ENCODE measurements at places on chromosomes 16 and 17. TPM values are rescaled to one million over a fixed set of nuclear protein-coding genes. Genes with fewer than 3 reads are reported as not detected.

DNA sequence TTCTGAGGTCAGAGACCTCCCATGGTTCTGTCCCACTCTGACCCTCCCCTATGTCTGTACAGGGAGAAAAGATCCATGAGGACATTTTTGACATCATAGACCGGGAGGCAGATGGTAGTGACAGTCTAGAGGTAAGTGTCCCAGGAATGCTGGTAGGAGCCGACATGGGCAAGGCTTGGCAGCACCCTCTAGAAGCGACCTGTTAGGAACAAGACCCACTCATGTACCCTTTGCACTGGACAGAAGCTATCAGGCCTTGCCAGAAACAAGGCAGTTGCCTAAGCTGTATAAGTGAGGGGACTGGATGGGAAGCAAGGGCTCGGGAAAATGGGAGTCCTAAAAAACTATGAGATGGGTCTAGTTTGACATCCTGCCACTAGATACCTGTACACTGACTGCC, 2.5 kb downstream of the TUBG1 start:
- DNase-seq, result no peak

DNA sequence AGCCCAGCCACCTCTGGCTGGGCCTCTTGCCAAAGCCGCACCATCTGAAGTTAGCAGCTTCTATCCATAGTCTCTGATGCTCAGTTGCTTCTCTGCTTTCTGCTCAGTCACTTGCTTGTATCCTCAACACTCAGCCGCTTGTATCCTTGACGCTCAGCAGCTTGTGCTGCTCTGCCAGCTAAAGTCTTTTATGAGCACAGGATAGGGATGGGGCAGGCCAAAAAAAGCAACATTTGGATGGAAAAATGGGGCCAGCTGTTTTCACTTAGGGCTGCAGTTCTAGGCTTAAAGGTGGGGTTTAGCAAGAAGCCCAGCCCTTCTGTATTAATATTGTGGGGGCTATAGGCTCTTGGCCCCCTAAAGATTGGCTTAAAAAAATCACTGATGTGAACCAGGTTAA, 739.4 kb downstream of the CDH8 start:
- DNase-seq, result no peak

GRCh38 chr16:51864575-51864974, 682.4 kb downstream of the TOX3 start:
- DNase-seq, result no peak

DNA sequence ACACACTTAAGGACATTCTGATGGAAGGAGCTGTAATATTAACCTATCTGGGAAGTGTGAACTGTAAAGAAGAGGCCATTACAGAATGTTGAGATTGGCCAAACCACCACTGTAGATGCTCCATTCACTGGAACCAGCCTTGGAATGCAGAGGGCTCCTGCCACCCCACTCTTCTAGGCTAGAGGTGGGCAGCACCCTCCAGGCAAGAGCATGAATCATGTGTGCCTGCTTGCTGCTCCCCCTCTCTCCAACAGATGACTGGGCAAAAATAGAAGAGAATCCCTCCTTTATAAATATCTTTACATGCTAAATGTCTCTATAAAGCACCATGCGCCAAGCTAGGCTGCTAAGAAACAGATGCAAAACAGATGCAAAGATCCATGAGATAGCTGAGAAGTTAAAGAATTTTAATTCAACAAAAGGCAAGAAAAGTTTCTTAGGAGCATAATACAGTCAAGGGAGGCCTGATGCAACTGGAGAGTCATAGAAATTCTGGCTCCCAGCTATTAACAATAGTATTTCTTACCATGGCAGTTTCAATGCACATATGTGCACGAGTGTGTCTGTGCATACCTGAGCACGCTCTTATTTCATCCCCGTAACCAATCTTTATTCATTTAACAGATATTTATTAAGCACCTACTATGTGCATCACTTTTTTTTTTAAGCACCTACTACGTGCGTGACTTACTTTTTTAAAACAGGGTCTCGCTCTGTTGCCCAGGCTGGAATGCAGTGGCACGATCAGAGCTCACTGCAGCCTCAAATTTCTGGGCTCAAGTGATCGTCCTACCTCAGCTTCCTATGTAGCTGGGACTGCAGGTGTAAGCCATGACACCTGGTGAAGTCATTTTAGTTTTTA, 53.6 kb downstream of the GRIN2A start:
- DNase-seq, result no peak

Gene LLGL1
- total RNA-seq, result 18.5 TPM

DNA sequence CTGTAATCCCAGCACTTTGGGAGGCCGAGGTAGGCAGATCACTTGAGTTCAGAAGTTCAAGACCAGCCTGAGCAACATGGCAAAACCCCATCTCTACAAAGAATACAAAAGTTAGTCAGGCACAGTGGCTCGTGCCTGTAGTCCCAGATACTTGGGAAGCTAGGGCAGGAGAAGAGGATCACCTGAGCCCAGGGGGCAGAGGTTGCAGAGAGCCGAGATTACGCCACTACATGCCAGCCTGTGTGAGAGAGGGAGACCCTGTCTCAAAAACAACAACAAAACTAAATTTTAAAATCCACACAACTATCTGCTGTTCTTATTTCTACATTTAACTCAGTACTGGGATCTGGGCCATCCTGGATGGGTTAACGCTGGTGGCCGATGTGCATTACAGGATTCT, 41.2 kb upstream of the ARL6IP1 start:
- DNase-seq, result no peak

DNA sequence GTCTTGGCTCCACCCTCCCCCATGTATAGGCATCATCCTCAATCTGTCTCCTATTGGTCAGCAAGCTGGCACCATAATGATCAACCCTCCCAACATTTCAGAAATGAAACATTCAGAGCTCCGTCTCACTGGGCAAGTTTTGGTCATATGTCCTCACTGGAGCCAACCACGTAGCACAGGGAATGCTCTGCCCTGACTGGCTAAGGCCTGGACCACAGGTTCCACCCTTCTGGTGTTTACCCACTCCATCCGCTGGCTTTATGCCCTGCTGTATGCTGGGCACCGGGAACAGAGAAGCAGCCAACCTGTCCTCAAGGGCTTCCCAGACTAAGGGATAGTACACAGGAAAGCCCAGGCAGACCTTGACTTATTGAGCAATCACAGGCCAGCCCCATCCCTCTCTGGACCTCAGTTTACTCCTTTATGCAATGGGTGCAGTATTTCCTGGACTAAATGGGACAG, 20.5 kb downstream of the MYO15A start:
- DNase-seq, result no peak

Gene FAM171A2
- total RNA-seq, result 0.14 TPM

DNA sequence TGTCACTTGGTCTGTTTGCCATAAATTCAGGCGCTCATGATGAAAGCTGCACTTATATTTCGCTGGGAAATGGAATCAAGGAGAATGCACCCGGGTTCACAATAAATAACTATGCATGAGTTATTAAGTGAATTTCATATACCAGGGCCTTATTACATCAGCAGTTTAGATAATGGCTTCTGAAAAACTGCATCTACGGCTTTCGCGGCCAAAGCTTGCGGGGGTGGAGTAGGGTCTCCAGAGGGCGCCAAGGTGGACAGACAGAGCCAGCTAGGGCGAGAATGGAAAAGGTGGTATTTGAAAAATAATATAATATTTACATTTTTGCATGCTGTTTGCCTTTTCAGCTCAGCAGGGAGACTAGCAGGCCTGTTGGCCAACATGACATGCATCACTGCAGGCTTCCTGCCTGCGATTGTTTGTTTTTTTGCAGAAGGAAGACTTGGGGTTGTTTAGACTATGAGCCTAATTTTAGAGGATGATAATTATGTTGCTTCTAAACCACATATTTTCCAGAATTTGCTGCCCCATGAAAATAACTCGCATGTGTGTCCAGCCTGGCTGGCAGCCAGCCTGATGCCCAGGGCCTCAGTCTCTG, 173.8 kb upstream of the IRX3 start:
- no peak for DNase-seq

Gene CACNA1H
- total RNA-seq, result 0.79 TPM

DNA sequence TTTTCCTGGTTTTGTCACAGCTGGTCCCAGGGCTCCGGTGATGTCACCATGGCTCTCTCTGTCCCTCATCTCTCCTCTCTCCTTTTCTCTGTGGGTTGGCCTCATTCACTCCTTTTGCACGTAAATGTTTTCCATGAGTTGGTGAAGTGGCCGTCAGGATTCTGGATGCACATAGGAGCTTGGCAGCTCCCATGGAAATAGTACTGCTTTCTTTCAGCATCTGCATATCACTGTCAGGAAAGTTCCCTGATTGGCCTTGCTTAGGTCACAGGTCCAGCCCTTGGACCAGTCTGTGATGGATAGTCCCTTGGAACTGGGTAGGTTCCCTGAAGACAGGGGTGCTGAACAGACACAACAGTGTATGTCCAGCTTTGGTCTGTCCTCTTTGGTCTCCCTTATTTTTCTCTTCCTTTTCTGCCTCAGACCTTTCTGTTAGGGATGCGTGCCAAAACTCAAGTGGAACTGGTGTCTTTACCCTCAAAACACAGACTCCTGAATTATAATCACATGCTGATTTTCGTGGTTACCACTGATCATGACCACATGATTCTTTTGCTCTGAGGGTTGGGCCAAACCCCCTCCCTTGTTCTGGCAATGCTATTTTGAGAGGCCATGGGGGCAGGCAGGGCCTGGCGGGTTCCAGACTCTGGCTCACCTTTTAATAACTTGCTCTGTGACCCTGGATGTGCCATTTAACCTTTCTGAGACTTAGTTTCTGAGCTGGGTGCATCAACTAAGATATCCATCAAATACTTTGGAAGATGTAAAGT, 99.0 kb downstream of the MSI2 start:
- DNase-seq, result no peak

DNA sequence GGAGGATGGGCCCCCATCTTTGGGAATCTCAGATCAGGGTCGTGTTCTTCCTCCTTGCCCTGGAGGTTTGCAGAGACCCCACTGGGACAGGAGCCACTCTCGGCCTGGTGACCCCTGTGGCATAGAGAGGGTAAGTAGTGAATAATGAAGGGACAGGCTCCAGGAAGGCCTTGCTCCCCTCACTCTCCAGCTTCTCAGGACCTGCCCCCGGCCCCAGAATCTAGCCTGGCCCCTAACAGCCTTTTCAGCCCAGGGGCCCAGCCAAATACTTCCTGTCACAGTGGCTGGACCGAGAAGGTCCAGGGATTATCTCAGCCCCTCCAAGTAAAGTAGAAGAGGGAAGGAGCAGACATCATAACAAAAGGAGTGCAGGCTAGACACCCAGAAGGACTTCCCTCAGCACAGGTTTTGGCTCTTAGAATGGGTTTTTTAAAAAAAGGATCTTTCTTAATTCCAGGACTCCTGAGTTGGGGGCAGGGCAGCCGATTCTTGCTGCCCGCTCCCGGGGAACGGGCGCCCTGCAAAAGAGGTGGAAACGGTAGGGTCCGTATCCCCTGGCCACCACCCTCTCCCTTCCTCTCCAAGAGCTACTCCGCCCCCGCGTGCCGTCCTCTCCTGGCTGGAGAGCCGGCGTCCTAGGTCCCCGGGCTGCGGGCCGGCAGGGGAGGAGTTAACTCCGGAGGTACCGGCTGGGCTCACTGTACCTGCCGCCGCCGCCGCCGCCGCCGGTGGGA, 559 bp upstream of the NXPH3 start:
- no peak for DNase-seq

- no peak for DNase-seq
These were observed 643.7 kb downstream of the MAF start for GRCh38 chr16:78956859-78957258.

GRCh38 chr16:74998481-74999218, at the start of gene ZNRF1:
Gene ZNRF1 (plus strand): TSS chr16:74999024. CDS start chr16:74999672, 648 bp downstream.
- DNase-seq, result peak; percentile 85

GRCh38 chr16:50093607-50094539, 28.1 kb downstream of the HEATR3 start:
- peak; percentile 24 for DNase-seq

GRCh38 chr17:3916825-3917224, 560 bp upstream of the P2RX1 start:
- no peak for DNase-seq

DNA sequence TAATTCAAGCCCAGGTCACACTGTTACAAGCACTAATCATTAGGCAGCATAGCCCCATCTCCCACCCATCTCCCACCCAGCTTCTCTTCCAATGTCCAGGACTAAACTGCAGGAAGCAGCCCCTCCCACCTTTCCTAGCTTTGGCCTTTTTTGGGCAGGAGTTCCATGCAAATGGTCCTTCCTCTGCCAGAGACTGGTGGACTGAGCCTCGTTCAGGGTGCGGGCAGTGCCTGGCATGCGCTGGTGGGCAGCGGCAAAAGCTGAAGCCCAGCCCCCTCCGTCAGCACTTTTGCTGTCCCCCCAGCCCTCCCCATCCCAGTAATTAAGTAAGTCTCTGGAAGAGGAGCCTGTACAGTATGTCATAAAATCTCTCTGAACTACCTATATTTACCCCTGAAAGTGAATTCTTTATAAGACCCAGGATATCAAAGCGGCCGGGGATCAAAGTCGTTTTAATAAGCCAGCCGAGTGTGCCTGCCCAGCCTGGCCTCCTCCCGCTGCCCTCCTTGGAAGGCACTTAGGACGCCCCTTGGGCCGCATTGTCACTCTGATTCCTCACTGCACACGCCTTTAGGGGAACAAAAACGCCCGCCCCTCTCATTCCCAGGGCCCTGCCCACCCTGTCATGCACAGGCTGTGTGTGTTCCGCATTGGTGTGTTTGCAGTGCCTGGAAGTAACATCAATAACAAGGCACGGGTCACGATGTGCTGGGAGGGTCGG, 109.9 kb downstream of the IRX5 start:
- DNase-seq, result no peak

Gene ZNF276
- total RNA-seq, result 27.1 TPM

GRCh38 chr16:57469917-57470470, 7.5 kb downstream of the POLR2C start:
- no peak for DNase-seq

- DNase-seq, result no peak
These were observed 31.7 kb downstream of the TOM1L2 start for GRCh38 chr17:17940441-17940911.

Gene TP53TG3B
- not detected for total RNA-seq

DNA sequence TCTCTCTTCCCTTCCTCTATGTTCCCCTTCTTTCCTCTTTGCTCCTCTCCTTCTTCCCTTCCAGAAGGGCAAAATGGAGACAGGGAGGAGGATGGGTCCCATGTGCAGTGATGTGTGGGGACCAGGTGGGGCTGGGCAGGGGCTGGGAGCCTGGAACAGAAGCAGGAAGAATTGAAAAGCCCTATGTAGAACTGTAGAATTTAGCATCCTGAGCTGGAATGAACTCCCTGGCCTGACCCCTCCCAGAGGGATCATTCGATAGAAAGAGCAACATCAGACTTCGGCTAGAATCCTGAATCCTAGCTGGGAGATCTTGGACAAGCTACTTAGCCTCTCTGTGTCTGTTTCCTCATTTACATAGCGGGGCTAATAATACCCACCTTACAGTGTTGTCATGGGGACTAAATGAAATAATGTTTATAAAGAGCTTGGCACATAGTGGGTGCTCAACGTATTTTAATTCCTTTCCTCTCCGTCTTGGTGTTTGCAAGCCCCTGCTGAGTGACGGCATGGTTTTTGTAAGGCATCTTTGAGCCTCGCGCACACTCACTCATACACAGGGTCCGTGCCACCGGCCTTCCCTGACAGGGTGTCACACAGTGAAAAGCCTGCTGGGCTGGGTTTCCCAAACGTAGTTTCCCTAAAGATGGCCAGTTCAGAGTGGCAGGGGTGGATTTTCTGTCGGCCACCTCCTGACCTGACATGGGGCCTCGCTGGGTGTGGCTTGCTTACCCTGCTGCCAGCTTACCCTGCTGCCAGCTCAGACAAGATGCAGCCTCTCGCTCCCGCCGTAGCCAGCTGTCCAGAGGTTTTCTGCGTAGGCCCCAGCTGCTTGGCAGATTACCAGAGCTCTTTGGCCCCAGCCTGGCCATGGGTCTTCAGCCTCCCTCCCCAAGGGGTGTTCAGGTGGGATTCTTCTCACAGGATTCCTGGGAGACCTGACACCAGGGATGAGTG, 6.1 kb upstream of the ARHGAP23 start:
- DNase-seq, result no peak

- no peak for DNase-seq
These were observed 41.0 kb downstream of the PTRH2 start for GRCh38 chr17:59666235-59666634.

Gene BAIAP3
- total RNA-seq, result 0.26 TPM

Gene NPIPB13
- total RNA-seq, result 18.5 TPM

Measured in activated T-cell treated with anti-CD3 and anti-CD28 coated beads, Interleukin-2, amount 50 U/mL, for 72 hours (primary cell).